RWPE1 (cell line): ENCODE measurements at places on chromosomes 4 and X.
A peak's percentile ranks its signal among the peaks of the same experiment; 100 is the strongest.

GRCh38 chr4:53147197-53147596, 218.7 kb downstream of the SCFD2 start:
- DNase-seq, result no peak

- DNase-seq, result no peak
Measured at GRCh38 chrX:3307881-3308280, 38.6 kb downstream of the MXRA5 start.

DNA sequence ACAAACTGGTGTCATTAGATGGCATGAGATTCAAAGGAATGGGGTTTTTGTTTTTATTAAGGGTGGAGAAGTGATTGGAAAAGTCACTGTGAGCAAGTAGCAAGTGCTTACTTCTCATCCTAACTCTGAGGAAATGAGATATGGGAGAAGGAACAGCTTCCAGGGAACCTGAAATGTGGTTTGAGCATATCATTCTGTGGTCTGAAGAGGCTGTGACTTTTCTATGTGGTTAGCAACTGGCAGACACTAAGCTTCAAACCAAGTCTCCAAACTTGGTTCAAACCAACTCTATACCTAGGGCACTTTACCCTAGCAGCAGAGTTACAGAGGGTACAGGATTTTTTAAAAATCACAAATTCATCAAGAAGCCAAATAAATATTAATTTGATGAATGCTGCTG, 58.2 kb downstream of the DCLK2 start:
- no peak for DNase-seq

DNA sequence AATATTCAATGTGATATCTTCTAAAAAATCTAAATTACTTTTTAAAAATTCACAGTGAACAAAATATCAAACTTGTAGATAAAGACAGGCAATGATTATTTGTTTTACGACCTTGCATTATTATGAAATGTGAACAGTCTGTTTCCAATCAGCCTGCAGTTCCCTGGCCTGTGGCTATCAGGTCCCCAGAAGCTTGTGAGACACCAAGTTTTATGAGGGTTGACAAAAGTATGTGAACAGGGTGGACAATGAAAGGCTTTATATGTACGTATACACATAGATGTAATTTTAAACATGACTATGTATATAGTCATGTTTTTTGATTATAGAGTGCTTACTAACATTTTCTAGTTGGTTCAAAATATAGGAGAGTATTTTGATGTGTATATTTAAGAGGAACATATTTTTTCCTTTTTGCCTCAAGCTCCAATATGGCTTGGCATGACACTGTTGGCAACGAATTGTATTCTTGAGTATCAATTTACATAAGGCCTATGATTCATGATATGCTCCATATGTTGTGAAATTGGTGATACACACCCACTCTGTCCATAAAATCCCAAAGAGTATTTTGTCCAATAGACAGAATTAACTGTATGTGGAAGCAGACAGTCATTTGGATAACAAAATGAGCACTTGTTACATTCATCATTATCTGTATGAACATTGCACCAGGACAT, 55.7 kb downstream of the BTC start:
- DNase-seq, result peak; percentile 59

GRCh38 chr4:107071108-107071507, 35.0 kb upstream of the DKK2 start:
- no peak for DNase-seq

DNA sequence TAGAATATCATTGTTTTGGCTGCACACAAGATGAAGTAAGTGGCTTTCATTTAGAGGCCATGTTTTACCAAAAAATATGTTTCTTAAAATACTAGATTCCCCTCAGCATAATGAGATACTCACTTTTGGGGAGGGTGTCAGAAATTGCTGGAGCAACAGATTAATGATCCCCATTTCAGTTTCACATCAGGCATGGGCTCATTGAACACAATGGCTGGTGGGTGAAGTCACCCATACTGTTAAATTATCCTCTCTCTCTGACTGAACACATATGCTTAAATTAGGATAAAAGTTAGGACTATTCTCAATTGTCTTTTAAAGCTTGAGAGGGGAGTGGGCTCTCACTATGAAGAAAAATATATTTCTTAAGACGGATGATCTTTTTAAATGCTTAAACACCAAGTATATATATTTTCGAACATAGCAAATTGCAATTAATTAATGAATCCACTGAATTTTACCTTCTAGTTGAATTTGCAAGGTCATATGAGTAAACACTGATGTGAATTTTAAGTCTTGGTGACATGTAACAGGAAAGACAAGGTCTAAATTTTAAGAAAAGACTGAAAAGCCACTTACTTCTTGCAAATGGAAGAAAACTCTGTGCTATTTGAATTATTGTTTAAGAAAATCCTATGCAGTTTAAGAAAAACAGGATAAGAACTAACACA, 2.5 kb downstream of the GPM6A start:
- DNase-seq, result no peak

DNA sequence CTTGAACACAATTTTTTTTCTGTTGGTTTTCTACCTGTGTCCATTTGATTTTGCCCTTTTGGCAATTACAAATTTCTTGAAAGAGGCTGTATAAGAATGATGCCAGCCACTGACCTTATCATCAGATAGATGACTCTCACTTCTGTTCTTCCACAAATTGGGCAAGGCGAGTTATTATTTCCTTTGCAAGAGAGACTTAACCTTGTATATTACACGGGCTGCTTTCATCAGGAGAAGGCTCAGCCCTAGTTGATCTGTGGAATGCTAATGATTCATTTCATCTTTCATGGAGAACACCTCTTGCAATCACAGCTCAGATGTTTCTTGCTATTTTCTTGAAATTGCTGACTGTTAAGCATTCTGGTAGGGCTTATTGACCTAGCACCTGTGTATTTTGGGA, 1155.4 kb downstream of the STIM2 start:
- no peak for DNase-seq

GRCh38 chr4:92184566-92184965, 119.2 kb upstream of the GRID2 start:
- DNase-seq, result no peak

DNA sequence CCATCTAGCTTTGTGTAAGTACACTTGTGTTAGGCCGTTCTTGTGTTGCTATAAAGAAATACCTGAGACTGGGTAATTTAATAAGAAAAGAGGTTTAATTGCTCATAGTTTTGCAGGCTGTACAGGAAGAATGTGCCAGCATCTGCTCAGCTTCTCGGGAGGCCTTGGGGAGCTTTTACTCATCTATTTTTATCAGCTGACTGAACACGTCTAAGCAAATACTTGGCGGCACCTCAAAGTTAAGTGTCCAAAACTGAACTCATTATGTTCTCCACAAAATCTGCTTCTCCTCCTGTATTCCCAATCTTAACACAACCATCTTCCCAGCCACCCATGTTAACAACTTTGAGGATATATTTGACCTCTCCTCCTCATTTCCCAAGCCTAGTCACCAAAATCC, 42.4 kb upstream of the GATB start:
- DNase-seq, result no peak

GRCh38 chr4:79673898-79674297, 265.9 kb upstream of the GK2 start:
- DNase-seq, result no peak

- no peak for DNase-seq
Measured at GRCh38 chrX:71210816-71211215, 12.2 kb upstream of the GJB1 start.

GRCh38 chr4:51855270-51855669, 12.3 kb downstream of the DCUN1D4 start:
- DNase-seq, result no peak
